AG09309 (cell line): ENCODE measurements at places on chromosomes 4 and X.

DNA sequence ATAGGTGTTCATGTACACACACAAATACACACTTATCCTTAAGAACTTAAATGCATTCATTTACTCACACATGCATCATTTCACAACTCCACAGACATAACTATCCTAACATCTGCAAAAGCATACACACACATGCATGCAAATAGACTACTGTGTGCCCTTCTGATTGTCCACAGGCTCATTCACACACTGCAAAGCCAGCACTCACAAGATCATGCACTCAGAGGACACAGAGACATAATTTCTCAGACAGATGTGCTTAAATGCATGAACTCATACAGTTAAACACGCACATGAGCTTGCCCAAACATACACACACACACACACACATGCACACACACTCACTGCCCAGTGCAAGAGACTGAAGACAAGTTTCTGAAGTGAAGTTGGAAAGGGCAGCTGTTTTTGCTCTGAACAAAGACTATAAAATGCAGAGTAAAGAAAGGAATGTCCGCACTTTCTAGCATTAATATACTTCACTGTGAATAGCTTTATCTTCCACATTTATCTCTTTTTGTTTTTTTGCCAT, 1018.0 kb upstream of the HS3ST1 start:
- DNase-seq: no peak

- no peak for DNase-seq
These were observed 349.9 kb downstream of the BMPR1B start for GRCh38 chr4:95107635-95108034.

DNA sequence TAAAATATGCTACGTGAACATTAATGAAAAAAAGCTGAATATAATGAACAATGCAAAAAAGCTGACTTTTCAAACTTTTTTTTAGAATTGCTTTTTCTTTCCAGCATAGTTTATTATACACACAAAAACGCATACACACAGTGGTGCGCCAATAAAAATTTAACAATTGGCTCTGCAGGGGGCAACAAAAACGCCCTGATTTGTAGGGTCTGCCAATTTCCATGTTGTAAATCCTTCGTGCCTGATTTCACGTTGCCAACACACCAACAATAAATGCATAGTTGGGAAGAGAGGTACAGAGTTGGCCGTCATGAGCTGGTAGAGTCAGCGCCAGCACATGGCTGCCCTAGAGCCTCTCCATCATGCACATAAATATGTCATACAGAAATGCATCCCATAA, 333.1 kb downstream of the MAPK10 start:
- no peak for DNase-seq

- no peak for DNase-seq
These were observed 77.1 kb upstream of the PABPC4L start for GRCh38 chr4:134278675-134279074.

DNA sequence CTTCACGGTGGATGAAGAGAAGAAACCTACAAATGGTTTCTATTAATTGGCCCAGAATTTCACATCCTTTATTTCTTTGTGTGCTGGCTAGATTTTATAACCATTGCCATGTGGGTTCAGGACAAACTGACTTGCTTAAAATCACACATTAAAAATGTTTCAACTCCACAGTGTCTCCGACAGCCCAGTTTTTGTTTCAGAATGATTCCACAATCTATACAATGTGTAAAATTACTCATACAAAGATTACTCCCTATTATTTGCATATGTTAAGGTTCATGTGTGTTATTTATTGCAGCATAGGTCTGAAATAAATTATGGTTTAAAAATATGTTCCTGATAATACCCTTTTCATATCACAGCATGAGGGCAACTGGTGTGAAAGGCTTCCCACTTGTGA, 20.6 kb downstream of the DCHS2 start:
- no peak for DNase-seq
